Left cardiac atrium (tissue), 4 donors: ENCODE measurements at places on chromosomes 13 and 19.
A peak's percentile ranks its signal among the peaks of the same experiment; 100 is the strongest.

DNA sequence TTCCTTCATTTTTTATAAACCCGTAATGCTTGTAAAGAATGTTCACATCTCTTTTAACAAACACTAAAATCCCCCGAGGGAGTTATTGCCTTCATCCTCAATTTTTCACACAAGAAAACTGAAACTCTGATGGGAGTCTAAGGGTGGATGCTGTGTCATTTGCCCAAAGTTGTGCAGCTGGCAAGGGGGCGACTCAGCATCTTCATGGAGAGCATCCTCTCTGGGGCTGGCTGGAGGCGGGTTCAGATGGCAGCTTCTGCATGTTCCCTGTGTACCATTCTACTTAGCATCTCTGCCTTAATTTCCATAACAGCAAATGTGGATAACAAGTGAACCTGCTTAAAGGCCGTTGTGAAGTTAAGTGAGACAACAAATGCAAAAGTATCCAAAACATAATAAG is 256.4 kb downstream of the IRS2 start:
- no peak for DNase-seq

GRCh38 chr13:114015969-114016295 is 42.1 kb upstream of the C13orf46 start:
- no peak for DNase-seq

- DNase-seq, result no peak
Measured at GRCh38 chr19:42207767-42208271, 9.7 kb downstream of the DEDD2 start.

GRCh38 chr13:26561651-26562511 is 4.4 kb downstream of the WASF3 start:
- no peak for DNase-seq

GRCh38 chr13:110444226-110444653 is 117.3 kb downstream of the RAB20 start:
- DNase-seq, result no peak

- DNase-seq, result no peak
Measured at GRCh38 chr13:30739761-30740642, 4.7 kb downstream of the ALOX5AP start.

- DNase-seq, result no peak
Measured at GRCh38 chr13:49829715-49830114, 37.2 kb upstream of the KPNA3 start.

DNA sequence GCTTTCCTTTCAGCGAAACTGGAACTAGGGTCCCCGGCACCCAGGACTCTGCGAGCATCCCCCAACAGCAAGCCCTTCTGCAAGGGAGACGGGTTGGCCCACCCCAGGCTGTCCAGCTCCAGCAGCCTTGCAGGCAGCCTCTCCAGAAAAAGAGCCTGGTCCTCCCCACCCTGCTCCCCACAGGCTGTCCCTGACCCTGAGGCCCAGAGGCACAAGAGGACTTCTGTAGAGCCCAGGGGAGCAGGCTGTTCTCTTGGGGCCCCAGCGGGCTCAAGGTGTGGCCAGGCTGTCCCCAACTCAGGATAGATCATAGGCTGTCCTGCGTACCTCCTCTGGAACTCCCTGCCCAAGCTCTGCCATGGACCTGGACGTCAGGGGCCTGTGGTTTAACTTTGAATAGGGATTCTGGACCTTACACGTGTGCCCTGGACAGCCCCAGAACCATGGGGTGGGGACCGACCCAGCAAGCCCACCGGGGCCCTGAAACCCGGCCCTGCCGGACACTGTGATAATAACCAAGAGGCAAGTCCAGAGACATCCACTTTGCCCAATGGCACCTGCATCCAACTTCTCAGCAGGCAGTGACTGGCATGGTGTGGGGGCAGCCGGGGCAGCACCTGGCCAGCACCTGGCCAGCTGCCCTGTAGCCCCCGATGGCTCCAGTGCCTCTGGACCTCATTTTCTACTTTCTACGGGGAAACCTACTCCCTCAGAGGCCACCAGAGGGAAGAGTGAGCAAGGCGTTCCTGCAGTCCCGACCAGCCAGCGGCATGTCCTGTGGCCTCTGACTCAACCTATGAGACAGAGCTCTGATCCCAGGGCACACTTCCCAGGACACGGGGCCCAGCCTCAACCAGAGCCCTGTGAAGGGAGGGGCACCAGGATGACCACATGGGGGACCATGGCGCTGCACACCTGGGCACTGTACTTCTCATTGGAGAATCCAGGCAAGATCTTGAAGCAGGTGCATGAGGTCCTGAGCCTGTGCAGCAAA is 50.9 kb upstream of the TPM4 start:
- peak; percentile 34 for DNase-seq

DNA sequence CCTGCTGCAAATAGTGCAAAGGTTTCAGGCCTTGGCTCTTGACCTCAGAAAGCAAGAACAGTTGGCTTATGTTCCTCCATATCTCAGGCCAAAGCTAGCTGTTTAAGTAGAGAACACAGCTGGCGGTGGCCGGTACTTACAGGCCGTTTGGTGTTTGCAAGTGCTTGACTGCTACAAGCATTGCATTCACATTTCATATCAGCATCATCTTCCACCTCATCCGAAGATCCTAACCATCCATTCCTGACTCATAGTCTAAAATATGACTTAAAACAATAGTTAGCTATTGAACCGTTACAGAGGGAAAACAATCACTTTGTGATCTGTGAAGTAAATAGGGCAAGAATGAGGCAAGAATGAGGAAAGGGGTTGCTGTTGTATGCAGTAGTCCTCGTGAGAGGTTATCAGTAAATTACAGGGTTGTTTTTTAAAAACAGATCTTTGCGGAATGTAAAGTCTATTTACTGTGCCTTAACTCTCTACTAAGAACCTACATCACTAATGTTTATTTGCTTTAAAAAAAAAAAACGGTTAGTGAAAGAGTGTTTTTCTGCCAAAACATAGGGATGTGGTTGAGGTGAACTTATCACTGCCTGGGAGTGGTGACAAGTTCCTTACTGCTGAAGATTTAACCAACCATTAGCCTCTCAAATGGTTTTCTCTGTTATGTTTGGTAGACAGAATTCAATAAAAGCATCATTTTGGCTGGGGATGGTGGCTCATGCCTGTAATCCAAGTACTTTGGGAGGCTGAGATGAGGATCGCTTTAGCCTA is 21.6 kb upstream of the WDR88 start:
- DNase-seq, result no peak

DNA sequence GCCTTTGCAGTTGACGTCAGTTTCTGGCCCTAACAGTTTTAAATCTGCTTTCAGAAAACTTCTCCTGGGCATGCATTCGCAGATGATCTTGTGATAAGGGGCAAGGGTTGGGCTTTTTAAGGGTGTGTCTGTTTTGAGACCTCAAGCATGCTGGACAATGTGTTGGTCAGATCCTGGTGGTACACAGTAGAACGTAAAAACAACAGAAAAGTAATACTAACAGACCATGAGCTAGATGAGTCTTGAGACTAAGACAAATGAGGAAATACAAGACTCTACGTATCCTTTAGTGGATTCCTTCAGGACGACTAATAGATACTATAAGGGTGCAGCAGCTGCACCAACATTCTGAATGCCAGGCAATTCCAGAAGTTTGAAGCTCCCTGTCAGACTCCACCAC is 237.6 kb downstream of the DNAJC15 start:
- DNase-seq, result no peak

- no peak for DNase-seq
Measured at GRCh38 chr13:103815619-103816018, 749.4 kb upstream of the SLC10A2 start.

DNA sequence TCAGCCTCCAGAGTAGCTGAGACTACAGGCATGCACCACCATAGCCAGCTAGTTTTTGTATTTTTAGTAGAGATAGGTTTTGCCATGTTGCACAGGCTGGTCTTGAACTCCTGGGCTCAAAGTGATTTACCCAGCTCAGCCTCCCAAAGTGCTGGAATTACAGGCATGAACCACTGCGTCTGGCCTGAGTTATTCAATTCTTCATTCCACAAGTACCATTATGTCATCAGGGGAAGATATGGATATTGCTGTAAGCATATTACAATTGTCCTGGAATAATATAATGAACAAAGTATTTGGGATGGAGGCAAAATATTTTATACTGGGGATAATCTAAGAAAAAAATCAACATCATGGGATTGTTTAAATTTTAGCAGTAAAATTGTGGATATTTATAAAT is 646.0 kb upstream of the SLITRK6 start:
- DNase-seq, result no peak

DNA sequence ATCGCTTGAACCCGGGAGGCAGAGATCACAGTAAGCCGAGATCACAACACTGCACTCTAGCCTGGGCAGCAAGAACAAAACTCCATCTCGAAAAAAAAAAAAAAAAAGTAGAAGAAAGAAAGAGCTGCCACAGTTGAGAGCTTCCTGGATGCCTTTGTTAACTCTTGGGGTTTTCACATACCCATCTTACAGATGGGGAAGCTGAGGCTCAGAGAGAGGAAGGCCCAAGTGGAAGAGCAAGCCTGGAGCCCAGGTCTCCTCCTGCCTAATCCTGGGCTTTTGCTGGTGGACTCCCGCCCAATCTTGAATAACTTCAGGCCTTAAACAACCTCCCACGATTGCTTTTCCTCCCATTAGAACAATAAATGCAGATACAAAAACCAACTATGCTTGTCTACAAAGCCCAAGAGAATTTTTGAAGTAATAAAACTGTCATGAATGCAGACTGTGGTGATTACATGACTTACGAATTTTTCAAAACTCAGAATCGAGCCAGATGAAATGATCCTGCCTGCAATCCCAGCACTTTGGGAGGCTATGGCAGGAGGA is 41.7 kb downstream of the LTBP4 start:
- no peak for DNase-seq

GRCh38 chr19:1671716-1672037 is 19.3 kb upstream of the TCF3 start:
- no peak for DNase-seq

GRCh38 chr13:112754281-112755025 is 64.6 kb downstream of the ATP11A start:
- DNase-seq, result no peak
